GM23338 (cell line): ENCODE measurements at places on chromosomes 3 and 15. TPM values are rescaled to one million over a fixed set of nuclear protein-coding genes. Genes with fewer than 3 reads are reported as not detected.

LOXL1 gene
- 6.8 and 10.8 TPM in 2 replicates for total RNA-seq

DNA sequence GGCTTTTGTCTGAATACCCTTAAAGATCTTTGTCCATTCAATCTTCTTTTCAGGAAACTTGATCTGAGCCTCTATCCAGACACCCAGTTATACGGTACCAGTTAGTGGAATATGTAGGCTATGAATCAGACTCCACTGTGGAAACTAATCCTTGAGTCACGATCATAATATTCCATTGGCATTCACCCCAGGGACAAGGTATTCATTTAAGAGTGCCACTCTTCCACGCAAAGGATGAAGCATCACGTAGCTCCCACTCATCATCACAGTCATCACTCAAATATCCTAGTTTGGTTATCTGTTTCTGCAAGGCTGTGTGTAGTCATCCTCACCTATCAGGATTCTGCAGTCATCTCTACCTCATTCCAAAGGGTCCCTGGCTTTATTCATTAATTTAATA is 85.6 kb downstream of the NEDD4 start:
- no peak overlapping the region for H3K27ac ChIP-seq
- H3K4me3 ChIP-seq, result no peak overlapping the region
- no peaks in the 10 kb centered on the region for H3K36me3 ChIP-seq

GRCh38 chr3:12489832-12490231 is 5.6 kb downstream of the TSEN2 start:
- H3K27me3 ChIP-seq, result no peaks in the 10 kb centered on the region
- DNase-seq, result peak; percentile 11
- H3K27ac ChIP-seq, result no peak overlapping the region

DNA sequence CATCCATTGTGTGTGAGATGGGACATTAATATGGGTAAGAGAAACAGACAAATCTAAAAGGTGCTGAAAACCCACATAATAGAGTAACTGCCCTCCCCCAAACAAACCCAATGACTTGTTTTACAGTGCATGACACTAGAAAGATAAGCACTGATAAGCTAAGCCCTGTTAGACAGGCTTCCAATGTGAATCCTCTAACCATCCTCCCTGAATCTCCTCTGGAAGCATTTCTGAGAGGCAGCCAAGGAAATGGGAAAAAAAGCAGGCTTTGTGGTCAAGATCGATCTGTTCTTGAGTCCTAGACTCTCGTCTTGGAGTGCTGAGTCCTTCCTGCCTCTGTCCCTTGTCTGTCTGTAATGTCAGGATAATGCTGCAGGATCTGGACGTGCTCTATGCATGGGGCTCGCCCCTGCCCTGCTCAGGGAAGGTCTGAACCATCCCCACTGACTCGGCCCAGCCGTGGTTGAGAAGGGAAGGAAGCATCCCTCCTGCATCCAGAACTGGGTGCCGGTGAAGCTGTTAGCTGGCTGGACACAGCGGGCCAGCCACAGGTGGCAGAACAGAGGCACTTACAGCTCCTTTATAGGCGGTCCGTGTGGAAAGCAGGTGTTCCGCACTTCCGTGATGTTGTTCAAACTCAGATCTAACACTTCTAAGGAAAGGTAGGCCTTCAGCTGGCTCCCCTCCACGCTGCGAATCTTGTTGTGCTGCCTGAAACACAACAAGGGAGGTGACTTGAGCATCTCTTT is 84.1 kb downstream of the LRIG1 start:
- H3K36me3 ChIP-seq, result peaks cover 41% of the 10 kb centered on the region
- DNase-seq, result no peak
- H3K4me3 ChIP-seq, result no peak overlapping the region
- no peaks in the 10 kb centered on the region for H3K27me3 ChIP-seq

TGM5 gene
- not detected in 2 replicates for total RNA-seq
